ENCODE measurements at places on chromosomes 2 and 18.

- peak; percentile 75 for DNase-seq
Observed at GRCh38 chr2:26238311-26238958, 6.0 kb downstream of the HADHA start.

GRCh38 chr2:11589316-11589940, 55.6 kb downstream of the GREB1 start:
- peak; percentile 36 for DNase-seq

DNA sequence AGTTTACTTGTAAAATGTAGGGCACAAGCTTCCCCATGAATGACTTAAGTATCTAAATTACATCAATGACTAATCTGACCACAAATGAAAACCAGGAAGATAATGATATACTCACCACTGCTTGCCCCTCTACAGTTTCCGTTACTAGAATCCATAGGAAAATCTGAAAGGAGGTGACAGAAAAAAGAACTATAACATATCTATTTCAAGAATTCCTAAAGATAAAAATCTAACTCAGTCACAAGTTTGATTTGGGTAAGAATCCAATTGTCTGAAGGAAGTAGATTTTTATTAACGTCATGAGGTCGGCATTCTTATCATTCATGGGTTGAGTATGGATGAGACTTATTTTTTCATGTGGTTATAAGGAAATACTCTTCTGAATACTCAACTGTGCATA, 7.8 kb downstream of the FRZB start:
- no peak for DNase-seq

DNA sequence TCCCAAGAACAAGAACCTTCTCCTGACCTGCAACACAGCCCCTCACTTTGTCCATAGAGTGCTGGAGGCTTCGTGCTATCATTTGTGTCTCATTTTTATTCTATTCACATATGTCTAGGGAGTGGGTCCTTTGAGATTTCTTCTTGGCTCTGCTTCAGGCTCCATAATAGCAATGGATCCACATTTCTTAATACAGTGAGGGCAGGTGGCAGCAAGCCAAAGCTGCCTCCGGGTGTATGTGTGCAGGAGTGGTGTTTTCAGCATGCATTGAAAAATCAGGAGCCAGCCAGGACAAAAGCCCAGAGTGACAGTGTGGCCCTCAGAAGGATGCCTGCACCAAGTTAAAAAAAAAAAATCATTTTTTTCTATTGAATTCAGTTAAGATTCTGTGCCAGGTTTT, 115.1 kb upstream of the PELI1 start:
- DNase-seq, result no peak

DNA sequence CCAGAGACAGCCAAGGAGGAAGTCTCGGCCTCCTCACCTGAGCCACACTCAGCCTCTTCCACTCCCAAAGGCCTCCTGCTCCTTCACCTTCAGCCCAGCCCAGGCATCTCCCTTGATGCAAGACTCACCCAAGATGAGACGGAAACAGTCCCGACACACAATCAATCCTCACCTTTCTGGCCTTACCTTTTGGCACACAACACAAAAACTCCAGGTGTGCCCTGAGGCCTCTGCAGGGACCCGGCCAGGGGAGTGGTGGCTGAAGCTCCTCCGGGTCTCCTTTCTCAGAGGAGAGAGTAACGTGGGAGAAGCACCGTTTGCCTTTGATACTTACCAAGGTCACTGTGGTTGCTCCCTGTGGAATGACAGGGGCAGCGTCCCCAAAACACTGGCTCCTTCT, 23.8 kb upstream of the EFHD1 start:
- no peak for DNase-seq

DNA sequence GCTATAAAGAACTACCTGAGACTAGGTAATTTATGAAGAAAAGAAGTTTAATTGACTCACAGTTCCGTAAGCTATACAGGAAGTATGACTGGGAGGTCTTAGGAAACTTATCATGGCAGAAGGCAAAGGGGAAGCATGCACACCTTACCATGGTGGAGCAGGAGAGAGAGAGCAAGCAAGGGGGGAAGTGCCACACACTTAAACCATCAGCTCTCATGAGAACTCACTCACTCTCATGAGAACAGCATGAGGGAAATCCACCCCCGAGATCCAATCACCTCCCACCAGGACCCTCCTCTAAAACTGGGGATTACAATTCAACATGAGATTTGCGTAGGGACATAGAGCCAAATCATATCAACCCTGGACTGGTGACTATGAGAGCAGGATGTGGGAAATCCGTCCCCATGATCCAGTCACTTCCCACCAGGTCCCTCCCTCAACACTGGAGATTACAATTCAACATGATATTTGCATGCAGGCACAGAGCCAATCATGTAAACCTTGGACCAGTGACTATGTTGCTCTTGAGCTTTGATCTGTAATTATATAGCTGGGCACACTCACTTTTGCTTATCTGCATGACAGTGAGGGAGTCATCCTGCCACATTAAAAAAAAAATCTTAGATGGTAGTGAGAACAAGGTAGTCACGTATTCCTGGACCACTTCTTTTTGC, 12.9 kb downstream of the ADAM23 start:
- DNase-seq, result no peak

DNA sequence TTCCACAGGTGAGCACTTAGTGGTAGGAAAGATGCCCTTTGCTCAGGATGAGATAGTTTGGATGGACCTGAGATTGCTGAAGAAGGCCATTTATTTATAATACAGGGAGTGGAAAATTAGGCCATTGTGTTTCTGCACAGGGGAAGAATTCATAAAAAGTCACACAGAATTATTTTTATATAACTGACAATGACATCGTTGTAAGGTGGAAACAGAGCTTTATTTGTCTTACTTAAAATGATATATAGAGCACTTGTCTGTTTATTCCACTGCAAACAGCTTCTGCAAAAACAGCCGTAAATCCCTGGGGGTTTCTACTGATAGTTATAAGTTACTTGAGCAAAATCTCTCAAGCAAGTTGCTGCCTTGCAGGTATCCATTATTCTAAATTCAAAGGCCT, 158.1 kb upstream of the ZNF521 start:
- peak; percentile 1 for DNase-seq

DNA sequence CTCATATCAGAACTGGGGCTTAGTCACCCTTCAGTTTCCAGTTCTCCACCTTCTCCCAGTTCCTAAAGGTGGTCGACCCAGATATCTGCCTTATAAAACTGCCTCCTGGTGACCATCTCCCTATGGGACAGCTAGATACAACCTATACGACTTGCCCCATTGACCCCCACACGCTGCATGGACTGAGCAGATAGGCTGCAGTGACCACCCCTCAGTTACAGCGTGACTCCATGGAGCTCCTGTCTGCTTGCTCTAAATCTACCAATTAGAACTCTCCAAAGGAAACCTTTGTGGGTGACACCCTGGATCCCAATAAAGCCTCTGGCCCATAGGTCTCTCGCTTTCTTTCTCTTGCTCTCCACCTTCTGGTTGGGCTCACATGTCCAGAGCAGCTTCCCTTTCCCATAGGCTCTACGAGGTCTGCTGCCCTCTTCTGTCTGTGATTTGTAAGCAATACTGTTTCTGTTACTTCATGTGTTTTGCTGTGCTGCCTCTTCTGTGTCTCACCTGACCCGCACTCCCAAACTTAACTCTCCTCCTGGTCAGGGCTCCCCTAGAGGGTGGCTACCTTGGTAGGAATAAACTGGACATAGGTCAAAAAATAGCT, 971.3 kb upstream of the FAM98A start:
- DNase-seq, result peak; percentile 52

GRCh38 chr2:134527381-134527780, 191.4 kb downstream of the TMEM163 start:
- DNase-seq, result no peak

DNA sequence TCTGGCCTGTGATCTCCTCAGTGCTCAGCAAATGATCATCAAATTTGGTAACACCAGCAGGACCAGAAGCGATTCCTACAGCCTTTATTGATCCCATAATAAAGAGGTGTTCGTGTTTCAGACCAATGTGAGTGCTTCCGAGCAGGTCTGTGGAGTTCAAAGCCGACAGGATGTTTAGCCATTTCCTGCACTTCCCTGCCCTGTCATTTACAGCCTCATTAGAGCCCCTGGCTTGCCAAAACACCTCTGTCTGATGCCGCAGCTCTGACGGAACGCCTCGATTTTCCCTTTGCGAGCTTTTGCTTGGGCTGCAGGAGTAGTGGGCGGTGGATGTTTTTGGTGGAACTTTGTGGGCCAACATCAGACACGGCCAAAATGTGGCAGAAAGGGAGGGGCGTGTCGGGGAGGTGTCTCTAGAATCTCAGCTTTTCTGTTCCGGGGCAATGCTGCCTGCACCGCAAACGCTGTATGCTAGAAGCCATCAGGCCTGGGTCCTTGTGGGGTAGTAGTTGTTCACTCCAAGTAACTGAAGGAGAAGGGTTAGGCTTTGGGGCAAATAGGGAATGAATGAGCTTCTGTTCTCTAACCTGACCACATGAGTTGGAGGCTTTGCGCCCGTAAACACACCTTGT, 26.1 kb upstream of the INHBB start:
- no peak for DNase-seq

GRCh38 chr2:12243381-12243780, 473.4 kb upstream of the TRIB2 start:
- no peak for DNase-seq

DNA sequence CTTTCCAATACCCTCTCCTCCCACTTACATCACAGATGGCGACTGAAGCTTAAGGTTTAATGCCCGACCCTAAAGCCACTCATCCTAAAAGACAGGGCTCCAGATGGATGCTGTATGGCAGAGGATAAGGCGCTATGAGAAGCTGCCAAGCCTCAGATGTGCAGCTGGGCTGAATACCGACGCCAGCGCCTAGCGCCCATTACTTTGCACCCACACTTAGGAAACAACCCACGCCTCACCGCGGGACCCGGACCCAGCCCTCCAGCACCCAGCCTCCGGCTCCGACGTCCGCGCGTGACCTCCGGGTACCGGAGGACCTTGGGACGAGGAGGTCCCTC, 335 bp downstream of the TRAK2 start:
- no peak for DNase-seq

DNA sequence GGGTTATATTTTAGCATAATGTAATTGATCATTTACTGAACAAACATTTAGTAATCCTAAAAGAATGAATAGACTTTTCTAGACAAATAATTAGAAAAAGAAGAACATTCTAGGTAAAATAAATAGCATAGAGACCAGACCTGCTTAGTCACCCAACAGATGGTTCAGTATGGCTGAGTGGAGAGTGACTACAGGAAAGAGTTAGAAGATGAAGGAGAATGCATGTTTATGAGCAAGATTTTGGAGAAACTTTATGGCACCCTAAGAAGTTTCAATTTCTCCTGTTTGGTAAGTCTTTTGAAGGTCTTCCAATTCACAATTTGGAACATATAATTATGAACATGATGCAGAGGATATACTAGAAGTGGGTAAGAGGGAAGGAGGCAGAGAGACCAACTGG, 32.9 kb downstream of the FAP start:
- no peak for DNase-seq

GRCh38 chr2:73925033-73925704, 1.5 kb upstream of the DGUOK start:
- DNase-seq, result peak; percentile 76

Measured in NB4 (cell line).